Naive thymus-derived CD8-positive, alpha-beta T cell (primary cell): ENCODE measurements at places on chromosomes 11 and 22.

- no peak for DNase-seq
Measured at GRCh38 chr11:126587541-126587940, 232.1 kb downstream of the ST3GAL4 start.

GRCh38 chr22:26273011-26273675, 103.9 kb downstream of the SEZ6L start:
- DNase-seq: no peak

GRCh38 chr11:9868641-9869040, 204.8 kb downstream of the SWAP70 start:
- DNase-seq: no peak

GRCh38 chr11:115670538-115671205, 166.5 kb upstream of the CADM1 start:
- no peak for DNase-seq

DNA sequence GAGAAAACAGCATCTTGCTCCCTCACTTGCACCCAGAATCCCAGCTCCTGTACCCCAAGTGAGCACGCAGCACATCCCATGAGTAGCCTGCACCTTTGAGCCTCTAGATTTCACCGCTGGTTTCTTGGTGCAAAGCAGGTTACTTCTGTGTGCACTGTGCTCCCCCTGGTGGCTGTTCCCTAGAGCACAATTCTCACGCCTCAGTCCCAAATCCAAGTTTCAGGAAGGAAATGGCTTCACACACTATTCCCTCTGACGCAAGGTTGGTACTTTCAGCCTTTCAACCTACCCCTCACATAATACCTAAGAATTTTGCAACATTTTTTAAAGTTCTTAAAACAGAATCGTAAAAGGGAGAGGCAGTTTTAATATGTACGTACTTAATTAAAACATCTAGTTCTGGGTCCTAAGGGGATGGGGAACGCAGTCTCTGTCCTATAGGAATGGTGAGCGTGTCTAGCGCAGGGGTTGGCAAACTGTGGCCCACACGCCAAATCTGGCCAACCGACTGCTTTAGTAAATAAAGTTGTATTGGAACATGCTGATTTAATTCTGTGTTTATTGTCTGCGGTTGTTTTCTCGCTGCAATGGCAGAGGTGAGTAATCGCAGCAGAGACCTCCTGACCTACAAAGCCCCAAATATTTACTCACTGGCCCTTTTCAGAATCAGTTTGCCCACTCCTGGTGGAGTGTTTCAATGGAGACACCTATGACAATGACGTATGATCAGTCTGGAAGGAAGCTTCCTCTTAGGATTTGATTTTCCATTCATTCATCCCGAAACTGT, 27.5 kb downstream of the DHCR7 start:
- no peak for DNase-seq

GRCh38 chr11:120432056-120433018, 79.2 kb upstream of the GRIK4 start:
- DNase-seq: no peak

DNA sequence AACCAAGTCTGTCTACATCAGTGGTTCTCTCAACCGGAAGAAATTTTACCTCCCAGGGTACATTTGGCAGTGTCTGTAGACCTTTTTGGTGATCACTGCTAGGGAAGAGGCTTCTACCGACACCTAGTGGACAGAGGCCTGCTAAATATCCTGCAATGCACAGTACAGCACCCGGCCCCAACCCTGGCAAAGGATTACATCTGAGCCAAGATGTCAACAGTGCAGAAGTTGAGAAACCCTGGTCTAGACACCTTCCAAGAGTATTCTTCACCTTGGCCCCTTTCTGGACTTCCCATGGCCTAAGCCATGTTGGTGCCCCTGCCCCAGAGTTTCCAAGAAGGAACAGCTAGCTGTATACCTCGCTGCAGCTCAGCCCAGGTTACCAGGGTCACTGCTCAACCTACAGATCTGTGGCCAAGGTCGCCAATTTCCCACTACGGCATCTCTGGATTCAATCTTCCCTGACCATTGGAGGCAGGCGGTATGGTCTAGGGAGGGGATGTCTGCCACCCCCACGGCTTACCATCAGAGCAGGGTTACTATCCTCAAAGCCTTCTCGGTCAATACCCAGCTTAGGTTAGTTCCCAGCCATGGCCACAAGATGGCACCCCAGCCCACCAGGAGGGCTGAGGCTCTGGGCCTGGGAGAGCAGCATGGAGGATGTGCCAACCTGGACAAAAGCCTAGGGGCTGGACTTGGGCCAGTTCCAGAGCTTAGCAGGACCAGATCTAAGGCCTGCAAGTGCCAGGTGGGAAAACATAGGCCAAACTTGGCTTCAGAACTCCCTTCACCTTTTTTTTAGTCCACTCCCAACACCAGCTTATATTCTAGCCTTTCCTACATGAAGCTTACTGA, 3.7 kb upstream of the KCNC1 start:
- DNase-seq: peak; percentile 68

DNA sequence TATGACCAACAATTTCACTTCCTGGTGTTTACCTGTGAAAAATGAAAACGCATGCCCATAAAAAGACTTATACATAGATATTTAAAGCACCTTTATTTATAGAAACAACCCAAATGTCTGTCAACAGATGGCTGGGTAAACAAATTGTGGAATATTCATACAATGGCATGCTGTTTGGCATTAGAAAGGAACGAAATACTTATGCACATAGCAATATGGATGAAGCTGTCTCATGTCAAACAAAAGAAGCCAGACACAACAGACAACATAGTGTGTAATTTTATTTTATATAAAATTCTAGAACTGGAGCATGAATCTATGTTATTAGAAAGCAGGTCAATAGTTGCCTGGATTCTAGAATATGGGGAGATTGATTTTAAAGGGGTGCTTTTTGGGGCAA, 38.0 kb downstream of the GRK3 start:
- DNase-seq: no peak

DNA sequence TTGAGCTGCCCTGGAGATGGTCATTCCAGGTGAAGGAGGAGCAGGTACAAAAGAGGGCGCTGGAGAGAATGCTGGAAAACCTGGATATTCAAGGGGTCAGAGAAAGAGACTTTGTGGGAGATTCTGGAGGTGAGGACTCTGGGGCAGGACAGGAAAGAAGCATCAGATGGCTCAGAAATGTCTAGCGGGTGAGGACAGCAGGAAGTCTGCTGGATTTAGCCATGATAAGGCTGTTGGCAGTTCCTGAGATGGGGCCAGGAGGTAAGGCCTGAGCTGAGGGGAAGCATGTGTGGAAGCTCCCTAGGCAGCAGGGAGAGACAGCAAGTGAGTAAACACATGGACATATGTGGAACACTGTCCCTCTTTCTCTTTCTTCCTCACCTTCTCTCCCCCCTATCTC, 1.5 kb downstream of the UPB1 start:
- no peak for DNase-seq

GRCh38 chr11:88250566-88251242, 75.5 kb upstream of the RAB38 start:
- no peak for DNase-seq

DNA sequence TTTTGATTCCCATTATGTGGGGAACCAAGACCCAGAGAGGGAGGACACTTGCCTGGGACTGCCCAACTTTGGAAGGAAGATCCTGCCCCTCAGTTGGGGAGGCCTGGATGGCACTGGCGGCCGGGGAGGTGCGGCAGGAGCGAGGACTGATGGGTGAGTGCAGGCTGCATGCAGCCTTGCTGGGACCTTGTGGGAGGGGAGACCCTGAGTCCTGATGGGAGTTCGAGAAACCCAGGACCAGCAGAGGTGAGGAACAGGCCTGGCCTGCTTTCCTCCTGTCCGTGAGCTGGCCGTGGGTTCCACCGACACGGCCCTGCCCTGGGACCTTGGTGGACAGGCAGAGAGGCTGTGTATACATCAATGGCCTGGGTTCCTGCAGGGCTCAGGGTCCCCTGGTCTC, 19.3 kb upstream of the SMIM38 start:
- DNase-seq: no peak

- no peak for DNase-seq
Measured at GRCh38 chr11:75365711-75366181, 14.3 kb upstream of the ARRB1 start.
